Stimulated activated CD4-positive, alpha-beta T cell treated with anti-CD3 and anti-CD28 coated beads, Interleukin-1b, Interleukin-23, amount 100 ng/mL, for 1 hour (primary cell): ENCODE measurements at places on chromosomes 11 and 22.

DNA sequence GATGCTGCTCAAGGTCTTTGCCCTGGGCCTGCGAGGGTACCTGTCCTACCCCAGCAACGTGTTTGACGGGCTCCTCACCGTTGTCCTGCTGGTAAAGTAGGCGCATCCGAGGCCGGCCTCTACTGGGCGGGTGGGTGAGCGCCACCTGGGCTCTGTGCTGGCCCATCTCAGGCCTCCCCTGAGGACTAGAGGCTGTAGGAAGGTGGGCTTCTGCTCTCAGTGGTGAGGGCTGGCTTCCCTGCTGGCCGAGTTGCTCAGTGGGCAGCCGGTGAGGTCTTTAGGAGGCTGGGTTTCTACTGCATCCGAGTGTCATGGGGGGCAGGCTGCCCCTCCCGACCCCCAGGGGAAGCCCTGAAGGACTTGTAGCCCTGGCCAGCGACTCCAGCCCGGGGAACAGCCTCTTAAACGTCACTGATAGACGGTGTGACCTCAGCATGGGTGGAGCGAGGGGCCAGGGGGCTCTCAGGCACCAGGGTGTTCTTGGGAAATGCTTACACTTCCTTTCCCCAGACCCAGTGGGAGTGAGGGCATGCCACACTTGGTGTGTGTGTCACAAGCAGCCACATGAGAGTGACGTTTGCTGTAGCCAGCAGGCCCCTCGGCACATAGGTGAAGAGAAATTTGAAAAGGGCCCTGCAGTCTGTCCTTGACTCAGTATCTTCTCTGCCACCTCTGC, 30.3 kb downstream of the TPCN2 start:
- no peak for DNase-seq

- no peak for DNase-seq
Measured at GRCh38 chr11:117424781-117425180, 97.1 kb downstream of the CEP164 start.

- no peak for DNase-seq
Measured at GRCh38 chr11:12809864-12810567, 135.8 kb downstream of the TEAD1 start.

- no peak for DNase-seq
Measured at GRCh38 chr11:89487016-89487415, 4.2 kb downstream of the NOX4 start.

- no peak for DNase-seq
Measured at GRCh38 chr11:61121192-61121831, 19.0 kb downstream of the CD5 start.

DNA sequence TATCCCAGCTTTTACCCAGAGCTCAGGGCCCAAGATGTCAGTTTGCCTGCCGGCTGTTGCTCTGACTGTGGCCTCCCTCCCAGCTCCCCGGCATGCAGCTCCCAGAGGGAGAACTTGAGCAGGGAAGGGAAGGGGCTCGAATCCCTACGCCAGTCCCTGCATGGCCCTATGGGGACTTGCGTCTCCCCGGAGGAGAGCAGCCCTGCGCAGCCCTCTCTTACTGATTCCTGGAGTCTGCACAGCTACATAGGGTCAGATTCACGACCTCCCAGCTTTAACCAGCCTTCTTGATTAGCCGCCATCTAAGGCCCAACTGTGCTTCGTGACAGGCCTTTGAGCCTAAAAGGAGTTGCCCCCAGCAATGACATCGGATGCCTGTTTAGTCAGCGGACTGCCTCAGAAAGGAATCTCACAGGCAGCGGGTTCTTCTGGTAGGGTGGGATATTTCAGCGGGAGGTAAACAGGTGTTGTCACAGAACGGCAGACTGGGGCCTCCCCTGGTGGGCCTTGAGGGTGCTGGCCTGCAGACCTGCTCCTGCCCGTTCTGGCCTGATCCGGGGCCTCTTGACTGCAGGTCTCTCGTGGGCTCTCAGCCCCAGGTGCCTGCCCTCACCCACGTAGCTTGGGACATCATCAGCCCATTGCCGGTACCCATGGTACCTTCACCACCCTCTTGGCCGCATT, 43.8 kb upstream of the KCNQ1OT1 start:
- DNase-seq: no peak

DNA sequence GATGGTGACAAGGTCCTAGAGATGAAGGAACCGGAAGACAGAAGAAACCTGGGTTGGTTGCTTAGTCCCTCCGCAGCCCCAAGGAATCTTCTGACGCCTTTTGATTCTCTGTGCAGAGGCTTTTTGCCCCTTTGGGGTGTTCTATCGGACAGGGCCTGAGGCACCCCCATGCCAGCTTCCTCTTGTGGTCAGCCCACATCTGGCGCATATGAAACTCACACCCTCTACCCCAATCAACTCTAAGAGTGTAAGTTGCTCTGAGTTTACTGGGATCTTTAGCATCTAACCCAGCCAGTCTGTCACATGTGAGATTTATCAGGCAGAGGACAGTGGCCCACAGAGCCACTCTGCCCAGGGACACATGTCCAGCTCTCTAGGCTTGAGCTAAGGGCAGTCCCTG, 17.4 kb downstream of the RASD2 start:
- DNase-seq: no peak

DNA sequence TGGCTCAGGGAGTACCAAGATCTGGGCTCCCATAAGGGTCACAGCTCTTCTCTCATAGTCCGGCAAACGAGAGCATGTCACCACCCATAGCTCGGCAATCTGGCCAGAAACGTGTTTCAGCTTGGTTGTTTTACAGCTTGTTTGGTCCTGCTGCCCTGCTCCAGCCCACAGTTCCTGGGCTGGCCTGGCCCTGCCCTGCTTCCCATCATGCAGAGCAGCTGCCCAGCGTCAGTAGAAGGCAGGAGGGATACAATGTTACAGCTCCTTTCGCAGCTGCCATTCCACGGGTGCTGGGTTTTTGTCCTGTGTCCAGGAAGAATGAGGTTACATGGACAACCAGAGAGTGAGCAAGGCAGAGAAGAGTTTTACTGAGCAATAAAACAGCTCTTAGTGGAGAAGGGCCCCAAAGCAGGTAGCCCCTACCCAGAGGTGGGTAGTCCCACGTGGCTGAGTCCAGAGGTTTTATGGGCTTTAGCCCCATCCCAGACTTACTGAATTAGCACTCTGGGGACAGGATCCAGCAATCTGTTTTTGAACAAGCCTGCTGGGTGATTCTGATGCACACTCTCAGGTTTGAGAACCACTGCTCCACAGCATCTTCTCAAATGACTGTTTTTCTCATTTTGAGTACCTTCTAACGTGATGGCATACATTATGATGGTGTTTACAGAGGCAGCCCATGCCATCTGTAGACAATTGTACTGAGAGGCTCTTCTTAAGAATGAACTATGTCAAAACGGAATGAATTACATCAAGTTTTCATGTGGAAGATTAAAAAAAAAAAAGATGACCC, 5.8 kb upstream of the MS4A18 start:
- DNase-seq: no peak

DNA sequence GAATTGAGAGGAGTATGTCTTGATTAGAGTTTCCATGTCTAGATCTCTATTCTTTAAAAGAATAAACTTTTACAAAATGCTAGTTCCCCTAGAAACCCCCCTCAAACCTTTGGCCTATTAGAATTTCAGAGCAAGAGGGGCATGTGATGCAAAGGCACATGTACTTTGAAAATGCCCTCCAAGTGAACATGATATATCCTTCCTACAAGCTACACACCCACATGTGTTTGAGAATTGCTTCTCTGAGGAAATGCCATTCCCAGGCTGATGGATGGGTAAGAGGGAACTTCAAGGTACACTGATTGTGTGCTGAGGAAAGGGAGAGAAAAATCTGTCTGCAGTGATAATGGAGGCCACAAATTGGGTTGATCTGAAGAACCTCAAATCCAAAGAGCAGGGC, 59.5 kb upstream of the PSMA1 start:
- DNase-seq: no peak

DNA sequence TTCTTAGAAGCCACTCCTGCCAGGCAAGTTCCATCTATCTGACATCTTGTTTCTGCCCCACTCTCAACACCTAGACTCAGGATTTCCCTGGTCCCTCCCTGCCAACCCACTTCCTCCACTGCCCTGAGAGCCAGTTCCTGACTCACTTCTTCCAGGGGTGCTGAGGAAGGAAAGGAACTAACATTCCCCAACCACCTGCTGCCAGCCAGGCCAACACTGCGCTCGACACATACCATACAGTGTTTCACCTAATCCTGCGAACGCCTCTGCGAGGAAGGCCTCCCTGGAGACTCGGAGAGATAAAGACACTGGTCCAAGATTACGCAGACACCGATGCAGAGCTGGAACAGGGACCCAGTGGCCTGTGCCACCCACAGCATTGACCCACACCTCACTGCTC, 40.2 kb downstream of the MICAL3 start:
- no peak for DNase-seq

DNA sequence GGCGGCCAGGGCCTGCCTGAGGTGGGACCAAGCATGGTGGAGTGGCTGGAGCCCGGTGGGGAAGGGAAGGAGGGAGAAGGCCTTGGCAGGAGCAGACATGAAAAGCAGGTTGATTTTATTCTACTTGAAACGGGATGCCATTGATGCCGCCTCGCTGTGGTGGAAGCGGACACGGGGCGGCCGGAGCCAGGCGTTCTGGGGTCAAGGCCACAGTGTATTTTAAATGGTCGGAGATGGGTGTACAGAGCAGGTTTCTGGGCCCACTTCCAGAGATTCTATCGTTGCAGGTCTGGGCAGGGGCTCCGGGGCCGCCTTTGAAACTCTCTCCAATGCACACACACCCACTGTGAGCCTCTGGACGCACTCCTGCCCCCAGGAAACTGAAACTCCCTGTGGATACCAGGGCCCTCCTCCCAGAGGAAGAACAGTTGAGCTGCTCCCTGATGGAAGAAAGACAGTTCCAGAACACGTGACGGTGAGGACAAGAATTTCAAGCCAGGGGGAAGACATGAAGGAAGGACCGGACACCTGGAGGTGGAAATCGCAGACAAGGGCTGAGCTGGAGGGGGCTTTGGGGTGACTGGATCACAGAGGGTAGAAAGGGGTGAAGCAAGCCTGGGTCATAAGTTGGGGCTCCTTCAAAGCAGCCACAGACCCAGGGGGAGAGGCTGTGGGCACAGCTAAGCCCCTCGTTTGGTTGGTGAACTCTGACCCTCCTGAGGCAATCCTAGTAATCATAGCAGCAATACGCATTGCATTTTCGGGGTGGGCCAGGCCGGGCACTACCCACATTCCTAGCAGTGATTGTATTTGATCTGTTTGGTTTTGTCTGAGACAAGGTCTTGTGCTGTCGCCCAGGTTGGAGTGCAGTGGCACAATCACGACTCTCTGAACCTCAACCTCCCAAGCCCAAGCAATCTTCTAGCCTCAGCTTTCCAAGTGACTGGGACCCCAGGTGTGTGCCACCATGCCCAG, 12.3 kb upstream of the LINC01488 start:
- no peak for DNase-seq

DNA sequence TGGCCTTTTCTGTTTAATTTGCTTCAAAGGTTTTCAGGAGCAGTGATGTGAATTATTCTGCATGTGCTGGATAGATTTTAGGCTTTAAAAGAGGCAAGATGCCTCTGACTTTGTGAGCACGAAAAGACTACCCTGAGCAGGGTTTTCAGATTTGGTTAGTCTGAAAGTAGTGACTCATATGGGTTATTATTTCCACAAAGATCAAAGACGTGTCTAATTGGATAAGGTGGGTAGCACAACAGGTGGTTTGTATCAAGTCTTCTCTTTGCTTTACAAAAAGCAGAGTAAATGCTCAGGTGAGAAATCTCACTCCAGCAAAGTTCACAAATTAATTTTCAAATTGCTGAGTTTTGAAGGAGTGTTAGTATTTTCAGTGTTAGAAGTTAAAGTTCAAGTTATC, 37.6 kb upstream of the DBX1 start:
- no peak for DNase-seq

GRCh38 chr11:64518928-64519327, 72.1 kb upstream of the SLC22A12 start:
- DNase-seq: no peak

GRCh38 chr11:3799143-3799542, 1.8 kb upstream of the NUP98 start:
- DNase-seq: no peak

DNA sequence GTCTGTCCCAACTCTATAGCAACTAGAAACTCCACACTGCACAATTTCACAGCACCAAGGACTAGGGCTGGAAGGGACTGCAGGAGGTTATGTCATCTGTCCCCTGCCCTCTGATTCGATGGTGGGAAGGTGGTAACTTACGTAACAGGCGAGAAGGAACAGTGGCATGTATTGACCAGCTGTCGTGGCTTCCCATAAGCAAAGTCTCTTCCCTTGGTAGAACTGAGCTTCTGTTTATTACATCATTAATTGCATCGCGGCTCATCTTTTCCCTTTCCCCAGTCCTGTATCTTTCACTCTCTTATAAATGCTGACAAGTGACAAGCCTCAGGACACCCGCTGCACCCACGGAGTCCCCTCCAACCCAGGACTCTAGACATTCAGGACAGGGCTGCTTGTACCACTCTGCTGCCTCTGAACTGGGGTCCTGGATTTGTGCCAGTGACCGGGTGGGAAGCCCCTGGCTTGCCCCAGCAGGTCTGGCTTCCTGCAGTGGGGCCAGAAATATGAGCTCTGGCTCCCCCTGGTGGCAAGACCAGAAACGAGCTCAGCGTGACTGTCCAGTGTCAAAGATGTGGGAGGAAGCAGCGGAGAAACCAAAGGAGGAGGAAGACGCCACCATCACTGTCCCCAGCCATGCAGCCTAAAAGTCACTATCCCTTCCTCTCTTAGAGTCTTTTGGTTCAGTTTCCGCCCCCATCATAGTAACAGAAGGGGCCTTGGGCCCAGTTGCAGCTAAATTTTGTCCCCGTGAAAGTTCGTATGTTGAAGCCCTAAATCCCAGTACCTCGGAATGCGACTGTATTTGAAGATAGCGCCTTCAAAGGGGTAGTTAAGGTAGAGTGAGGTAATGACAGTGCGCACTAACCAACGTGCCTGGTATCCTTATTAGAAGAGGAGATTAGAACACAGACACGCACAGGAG, 84.5 kb downstream of the ISX start:
- DNase-seq: no peak

DNA sequence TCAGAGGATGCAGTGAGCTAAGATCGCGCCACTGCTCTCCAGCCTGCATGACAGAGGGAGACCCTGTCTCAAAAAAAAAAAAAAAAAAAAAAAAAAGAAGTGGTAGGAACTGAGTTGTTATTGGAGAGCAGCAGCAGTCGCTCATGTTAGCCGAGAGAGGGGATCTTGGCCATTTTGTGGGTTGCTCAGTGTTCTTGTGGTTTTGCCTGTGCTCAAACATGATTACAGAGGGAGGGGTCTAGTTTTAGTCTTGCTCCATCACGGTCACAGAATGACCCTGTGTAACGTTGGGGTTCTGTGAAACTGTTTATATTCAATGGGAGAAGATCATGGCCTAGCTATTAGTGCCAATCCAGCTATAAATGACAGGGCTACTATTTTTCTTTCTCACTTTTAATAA, 1.9 kb downstream of the DPAGT1 start:
- no peak for DNase-seq

- no peak for DNase-seq
Measured at GRCh38 chr11:10488121-10488933, 33.3 kb downstream of the AMPD3 start.

GRCh38 chr11:55697817-55698216, 35.8 kb downstream of the OR4C6 start:
- no peak for DNase-seq

GRCh38 chr11:23151819-23152218, 291.5 kb upstream of the CCDC179 start:
- no peak for DNase-seq

GRCh38 chr11:100224541-100225034, 462.5 kb upstream of the ARHGAP42 start:
- no peak for DNase-seq

GRCh38 chr11:67271541-67272284, 5.4 kb downstream of the GRK2 start:
- no peak for DNase-seq

- no peak for DNase-seq
Measured at GRCh38 chr11:105673089-105673488, 63.2 kb downstream of the GRIA4 start.
